Type B pancreatic cell (in vitro differentiated cells): ENCODE measurements at places on chromosomes 5 and 9. TPM values are rescaled to one million over a fixed set of nuclear protein-coding genes. Genes with fewer than 3 reads are reported as not detected.

ANKRD31 gene
- 0.34 and 0.45 TPM in 2 replicates for total RNA-seq

QRFP gene
- total RNA-seq, result not detected in 2 replicates

RIC1 gene
- 25.1 and 26.6 TPM in 2 replicates for total RNA-seq

SNCAIP gene
- 6.6 and 31.6 TPM in 2 replicates for total RNA-seq

SPINK5 gene
- 14.1 and 26.0 TPM in 2 replicates for total RNA-seq

PCDHB8 gene
- total RNA-seq, result 0.99 and 3.9 TPM in 2 replicates

GRCh38 chr9:94872083-94872833 lies 145.8 kb downstream of the AOPEP start:
- DNase-seq, result no peak

DNA sequence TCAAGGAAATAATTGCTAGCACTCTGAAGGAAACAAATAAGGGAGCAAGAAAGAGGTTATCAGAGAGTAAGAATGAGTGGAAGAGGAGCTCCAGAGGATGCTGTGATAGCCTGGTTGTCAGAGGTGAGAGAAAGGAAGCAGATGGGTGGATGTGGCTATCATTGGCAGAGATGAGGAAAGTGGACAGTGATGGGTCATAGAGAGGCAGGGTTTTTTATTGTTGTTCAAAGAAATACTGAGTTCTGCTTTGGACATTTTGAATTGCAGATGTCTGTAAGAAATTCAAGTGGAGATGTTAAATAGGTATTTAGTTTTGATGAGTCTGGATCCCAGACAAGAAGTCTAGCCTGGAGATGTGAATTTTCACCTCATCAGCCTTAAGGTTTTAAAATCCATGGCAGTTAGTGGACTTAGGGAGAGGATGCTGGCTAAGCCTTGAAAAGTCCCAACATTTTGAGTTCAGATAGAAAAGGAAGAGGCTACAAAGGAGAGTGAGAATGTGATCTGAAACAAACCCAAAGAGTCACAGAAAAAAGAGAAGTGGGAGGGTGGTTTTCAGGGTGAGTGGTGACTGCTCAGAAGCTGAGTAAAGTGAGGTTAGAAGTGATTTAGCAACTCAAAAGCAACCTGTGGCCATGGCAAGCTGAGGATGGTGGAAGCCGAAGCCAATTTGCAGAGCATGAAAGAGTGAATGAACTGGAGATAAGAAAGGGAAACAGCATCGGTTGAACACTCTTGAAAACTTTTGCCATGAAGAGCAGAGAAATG lies 50.4 kb downstream of the PPIC start:
- no peak for DNase-seq

- DNase-seq, result no peak
Observed at GRCh38 chr5:77213601-77214000, 3.1 kb downstream of the PDE8B start.

GRCh38 chr5:87411973-87412629 lies 629 bp downstream of the CCNH start:
- DNase-seq, result no peak
